ENCODE measurements at places on chromosomes 4 and X.

DNA sequence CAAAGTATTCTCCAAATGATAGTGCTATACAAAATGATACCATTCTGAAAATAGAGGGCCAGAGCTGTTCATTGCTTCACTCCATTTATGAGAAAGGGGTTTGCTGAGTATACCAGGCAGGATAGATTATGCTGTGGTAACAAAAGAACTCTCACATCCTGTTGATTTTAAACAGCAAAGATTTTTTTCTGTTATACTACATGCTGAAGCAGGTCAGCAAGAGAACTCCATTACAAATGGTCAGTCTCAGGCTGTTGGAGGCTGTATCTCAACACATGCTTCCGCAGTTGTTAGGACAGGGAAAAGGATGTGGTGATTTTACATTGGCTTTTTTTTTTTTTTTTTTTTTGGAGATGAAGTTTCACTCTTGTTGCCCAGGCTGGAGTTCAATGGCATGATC lies 13.7 kb upstream of the KLHL5 start:
- no peak for DNase-seq

DNA sequence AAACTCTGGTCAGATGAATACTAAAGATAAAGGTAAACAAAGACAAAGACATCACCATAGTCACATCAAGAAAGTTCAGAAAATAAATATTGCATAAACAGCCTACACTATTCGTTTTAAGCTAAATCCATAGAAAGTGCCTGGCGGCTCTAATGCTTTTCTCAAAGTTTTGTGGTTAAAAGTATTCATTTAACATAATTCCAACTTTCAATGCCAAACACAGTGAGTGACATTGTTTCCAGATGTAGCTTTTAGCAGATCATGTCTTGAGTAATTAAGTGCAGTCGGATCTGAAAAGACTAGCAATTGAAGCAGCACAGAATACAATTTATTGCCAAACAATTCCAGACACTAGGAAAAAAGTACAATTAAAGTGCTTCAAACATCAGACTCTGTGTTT lies 287.1 kb upstream of the ADGRL3 start:
- DNase-seq: no peak

GRCh38 chr4:25223802-25224375 lies 9.9 kb upstream of the PI4K2B start:
- DNase-seq: peak; percentile 48

GRCh38 chr4:18252052-18252451 lies 230.5 kb upstream of the LCORL start:
- no peak for DNase-seq

GRCh38 chr4:23897564-23898109 lies 7.8 kb upstream of the PPARGC1A start:
- no peak for DNase-seq

DNA sequence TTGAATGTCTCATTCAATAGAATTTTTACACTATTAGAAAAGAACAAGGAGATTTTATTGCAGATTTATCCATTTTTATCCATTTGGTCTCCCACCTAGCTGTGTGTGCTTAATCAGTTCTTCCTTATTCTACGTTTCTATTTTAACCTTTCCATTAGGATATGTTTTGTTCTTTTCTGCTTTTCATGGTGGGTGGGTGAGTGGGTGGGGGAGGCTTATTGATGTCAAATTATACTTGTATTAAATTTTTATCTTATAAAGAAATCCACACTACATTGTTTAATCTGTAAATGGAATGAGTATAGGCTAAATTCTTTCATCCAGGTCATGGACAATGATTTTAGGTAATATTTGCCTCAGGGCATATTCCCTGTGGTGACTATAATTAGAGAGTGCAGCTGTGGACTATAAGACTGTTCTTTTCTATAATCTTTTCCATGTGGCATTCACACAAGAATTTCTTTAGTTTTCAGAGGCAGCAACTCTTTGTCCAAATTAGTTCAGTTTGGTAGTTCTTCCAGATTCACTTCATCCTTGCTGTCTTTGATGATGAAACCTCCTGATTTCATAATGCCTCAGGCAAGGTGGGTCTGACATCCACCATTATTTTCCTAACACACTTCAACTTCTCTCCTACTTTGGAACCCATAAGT lies 2451.8 kb downstream of the PCDH7 start:
- no peak for DNase-seq

DNA sequence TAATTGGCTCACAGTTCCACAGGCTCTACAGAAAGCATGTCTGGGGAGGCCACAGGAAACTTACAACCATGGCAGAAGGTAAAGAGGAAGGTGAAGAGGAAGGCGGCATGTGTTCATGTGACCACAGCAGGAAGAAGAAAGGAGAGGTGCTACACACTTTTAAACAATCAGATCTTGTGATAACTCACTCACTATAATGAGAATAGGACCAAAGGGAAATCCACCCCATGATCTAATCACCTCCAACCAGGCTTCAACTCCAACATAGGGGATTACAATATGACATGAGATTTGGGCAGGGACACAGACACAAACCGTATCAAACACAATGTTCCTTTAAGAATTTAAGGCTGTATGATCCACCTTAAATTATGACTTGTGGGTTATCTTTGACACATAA lies 10.5 kb upstream of the PGM2 start:
- DNase-seq: no peak

DNA sequence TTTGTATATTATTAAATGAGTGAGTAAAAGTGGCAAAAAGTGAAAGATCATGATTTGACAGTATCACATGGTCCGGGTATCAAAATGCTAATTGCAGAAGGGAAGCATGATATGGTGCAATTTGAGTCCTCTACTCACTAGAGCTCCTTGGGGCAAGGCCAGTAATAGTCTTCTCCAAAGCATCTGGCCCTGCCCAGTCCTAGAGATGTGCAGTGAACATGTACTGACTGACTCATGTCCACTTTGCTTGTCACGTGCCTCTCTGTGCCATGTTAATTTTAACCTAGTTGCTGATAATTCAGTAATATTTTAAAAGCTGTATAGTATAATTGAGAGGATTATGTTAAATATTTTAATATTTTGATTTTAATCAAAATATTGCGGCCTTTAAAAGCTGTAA lies 54.6 kb upstream of the TENM3 start:
- peak; percentile 95 for DNase-seq

- DNase-seq: no peak
Measured at GRCh38 chrX:27796640-27797257, 11.0 kb upstream of the MAGEB10 start.

DNA sequence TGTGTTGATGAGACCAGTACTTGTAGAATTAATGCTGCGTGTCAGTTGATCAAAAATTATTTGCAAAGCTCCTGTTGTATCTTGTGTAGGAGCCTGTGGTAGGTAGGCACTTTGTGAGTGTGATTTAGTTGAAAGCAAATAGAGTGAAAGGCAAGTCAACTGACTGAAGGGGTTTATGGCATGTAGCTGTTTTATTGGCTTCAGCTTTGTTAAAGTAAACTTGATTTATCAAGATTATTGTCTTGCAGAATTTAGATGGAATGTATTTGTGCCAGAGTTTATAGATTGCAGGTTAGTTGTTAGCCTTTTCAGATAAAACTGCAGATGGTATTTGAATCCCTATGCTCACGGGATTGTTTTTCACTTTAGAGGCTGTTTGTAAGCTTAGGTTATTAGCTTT lies 128.0 kb downstream of the FRAS1 start:
- no peak for DNase-seq

DNA sequence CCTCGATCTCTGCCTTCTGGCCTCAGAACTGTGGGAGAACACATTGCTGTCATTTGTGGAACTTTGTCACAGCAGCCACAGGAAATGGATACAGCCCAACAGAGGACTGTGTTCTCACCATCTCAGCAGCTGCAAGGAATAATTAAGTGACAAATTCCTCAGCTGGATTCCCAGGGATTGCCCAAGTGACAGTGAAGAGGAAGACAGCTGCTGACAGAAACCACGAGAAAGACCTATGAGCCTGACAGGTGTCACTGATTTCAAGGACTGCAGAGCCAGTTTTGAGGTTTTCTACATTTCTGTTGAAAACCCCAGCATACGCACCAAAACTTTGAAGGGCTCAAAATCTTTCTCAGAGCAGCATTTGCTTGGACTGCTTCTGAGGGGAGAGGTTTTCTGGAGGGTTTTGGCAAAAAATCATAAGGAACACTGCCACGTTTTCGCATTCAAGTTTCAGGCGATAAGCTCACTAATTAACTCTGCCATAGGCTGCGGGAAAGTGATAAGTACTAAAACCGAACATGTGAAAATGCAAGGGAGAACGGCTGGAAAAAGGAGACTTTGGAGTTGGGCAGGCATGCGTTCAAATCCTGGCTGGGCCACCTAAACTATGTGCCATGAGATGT lies 88.8 kb downstream of the DRD5 start:
- DNase-seq: no peak

- DNase-seq: peak; percentile 80
Measured at GRCh38 chr4:140300271-140300970, 73.0 kb upstream of the SCOC start.
